PC-9 (cell line): ENCODE measurements at places on chromosomes 3 and 15. TPM values are rescaled to one million over a fixed set of nuclear protein-coding genes. Genes with fewer than 3 reads are reported as not detected.

GRCh38 chr3:63874769-63875168 is 11.1 kb downstream of the ATXN7 start:
- no peak for DNase-seq
- H3K4me3 ChIP-seq: no peak overlapping the region

DNA sequence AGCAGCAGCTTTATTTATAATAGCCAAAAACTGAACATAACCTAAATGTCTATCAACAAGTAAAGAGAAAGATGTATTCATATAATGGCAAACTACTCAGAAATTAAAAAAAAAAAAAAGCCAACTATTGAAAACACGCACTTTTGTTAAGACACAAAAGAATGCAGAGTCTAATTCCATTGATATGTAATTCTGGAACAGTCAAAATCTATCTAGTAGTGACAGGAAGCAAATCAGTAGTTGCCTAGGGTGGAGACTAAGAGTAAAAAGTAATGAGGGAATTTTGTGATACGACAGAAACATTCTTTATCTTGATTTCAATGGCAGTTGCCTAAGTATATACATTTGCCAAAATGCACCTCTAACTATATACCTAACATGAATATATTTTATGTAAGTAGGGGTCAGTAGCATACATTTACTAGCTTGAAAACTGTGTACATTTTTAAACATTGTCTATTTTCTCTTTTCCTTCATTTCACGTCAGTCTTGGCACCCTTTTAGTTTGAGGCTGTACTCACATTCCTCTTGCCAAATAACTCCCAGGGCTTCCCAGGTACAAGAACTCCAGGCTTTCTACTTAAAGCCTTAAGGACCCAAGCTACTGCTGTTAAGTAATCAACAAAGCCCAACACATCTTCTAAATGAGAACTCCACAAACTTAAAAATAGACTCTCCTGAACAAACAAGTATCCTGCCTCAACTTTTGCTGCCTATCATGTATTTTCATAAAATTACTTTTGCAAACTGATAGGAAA is 54.7 kb downstream of the ADAM10 start:
- no peaks in the 10 kb centered on the region for H3K27me3 ChIP-seq
- no peaks in the 10 kb centered on the region for H3K4me1 ChIP-seq
- no peak for DNase-seq
- H3K27ac ChIP-seq: no peak overlapping the region

The WDR72 gene
- total RNA-seq: 1.8 and 1.9 TPM in 2 replicates

The SLC12A1 gene
- total RNA-seq: not detected in 2 replicates

The OSBPL10 gene
- total RNA-seq: 42.0 and 56.9 TPM in 2 replicates

The EIF4E3 gene
- total RNA-seq: not detected in 2 replicates
